ENCODE measurements at places on chromosomes 2 and 18.

DNA sequence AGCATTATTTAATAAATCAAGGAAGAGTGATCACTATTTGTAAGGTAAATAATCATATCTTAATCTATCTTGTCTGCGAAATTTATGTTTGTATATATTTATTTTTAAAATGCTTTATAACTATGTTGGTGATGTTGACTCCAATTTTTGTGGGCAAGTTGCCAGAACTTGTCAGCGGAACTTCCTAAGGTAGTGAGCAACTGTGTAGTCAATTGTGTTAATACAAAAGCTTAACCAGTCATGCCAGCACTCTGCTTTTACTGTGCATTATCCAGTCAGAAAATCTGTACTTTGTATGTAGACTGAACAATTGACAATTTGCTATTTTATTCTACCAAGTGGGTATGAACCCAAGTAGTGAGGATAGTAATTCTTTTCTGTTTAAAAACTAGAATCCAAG is 61.9 kb upstream of the RND3 start:
- no peak for DNase-seq

GRCh38 chr2:43034242-43034619 is 192.2 kb downstream of the ZFP36L2 start:
- DNase-seq = no peak

DNA sequence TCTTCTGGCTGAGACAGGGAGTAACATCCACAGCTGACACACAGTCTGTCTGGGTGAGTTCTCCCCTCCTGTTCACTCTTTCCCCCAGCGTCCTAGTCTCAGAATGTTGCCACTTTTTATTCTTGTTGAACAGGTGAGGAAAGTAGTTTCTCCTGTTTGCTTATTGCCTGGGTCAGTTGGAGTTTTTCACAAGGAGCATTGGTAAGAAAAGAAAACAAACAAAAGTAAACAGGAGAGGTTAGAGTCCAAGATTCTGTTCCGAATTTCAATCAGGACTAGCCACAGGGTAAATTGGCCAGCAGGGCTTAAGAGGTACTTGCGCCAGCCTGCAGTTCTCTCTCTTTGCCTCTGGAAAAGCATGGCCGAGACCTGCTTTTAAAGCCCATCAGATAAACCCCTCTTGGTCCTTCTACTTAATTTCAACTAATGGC is 255.0 kb upstream of the EPAS1 start:
- no peak for DNase-seq

- DNase-seq = no peak
Measured at GRCh38 chr2:138219961-138220360, 255.7 kb downstream of the HNMT start.

GRCh38 chr2:98805412-98806171 is 74.7 kb upstream of the MGAT4A start:
- DNase-seq = peak; percentile 67

- no peak for DNase-seq
Measured at GRCh38 chr2:17388798-17389197, 129.4 kb downstream of the RAD51AP2 start.

DNA sequence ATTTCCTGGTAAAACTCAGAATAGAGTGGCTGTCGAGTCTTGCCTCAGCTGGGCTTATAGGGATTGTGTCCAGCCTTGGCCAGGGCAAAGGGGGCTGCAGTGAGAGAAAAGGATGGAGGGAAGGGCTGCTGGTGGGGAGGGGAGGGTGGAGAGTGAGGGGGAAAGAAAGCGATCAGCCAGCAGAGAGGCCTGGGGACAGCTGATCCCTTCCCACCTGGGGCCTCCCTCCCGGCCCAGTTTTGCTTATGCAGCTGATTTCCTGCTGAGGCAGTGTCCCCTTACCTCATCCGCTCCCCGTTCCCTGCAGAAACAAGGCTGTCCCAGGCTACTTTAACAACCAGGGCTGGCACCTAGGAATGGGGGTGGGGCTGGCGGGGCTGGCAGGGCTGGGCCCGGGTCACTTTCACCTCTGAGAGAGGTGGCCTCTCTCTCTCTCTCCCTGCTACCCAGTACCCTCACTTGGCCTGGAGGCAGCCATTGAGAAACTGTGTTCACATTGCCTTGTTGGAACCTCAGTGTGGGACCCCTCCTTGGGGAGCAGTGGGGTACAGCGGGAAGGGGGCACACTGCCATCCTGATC is 12.2 kb upstream of the GMPPA start:
- no peak for DNase-seq

- peak; percentile 95 for DNase-seq
Measured at GRCh38 chr18:52287151-52287550, 52.8 kb upstream of the DCC start.

DNA sequence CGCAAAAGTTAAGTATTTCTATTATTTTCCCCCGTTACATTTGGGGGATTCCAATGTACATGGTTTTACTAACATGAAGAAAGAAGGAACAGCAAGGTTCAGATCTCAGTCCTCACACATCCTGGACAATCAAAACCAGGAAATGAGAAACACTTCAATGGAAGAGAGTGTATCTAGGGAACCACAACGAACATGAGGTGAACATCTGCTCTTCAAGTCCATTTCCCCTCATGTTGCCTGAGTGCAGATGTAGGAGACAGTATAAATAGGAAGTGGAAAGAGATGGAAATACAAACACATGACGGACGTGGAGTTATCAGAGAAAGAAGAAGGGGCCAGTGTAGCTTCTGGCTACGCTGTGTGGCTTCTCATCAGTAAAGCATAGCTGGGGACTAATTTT is 52.6 kb downstream of the CHN1 start:
- DNase-seq = no peak

DNA sequence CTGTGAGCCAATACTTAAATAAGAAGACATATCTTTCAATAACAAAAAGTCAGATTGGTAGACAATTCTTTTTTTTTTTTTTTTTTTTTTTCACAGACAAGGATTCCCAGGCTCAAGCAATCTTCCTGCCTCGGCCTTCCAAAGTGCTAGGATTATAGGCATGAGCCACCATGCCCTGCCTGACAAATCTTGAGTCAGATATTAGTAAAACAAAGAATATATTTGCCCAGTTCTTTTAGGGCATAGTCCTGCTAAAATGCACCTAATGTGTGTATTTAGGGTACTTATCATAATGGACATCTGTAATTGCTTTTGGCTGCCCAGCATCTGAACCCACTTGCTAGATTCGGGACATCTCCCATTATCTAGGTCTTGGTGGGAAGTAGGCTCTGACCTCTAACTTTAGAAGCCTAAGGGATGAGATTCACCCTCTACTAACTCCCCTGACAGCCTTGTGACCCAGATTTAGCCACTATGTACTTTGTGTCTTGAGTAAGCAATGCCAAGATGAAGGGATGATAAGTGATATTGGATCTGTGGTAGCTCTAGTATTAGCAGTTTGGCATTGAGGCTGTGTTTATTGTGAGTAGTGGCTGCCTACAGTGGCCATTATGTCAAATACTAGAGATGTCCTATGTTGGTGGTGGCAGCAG is 18.5 kb upstream of the PSME4 start:
- DNase-seq = no peak

DNA sequence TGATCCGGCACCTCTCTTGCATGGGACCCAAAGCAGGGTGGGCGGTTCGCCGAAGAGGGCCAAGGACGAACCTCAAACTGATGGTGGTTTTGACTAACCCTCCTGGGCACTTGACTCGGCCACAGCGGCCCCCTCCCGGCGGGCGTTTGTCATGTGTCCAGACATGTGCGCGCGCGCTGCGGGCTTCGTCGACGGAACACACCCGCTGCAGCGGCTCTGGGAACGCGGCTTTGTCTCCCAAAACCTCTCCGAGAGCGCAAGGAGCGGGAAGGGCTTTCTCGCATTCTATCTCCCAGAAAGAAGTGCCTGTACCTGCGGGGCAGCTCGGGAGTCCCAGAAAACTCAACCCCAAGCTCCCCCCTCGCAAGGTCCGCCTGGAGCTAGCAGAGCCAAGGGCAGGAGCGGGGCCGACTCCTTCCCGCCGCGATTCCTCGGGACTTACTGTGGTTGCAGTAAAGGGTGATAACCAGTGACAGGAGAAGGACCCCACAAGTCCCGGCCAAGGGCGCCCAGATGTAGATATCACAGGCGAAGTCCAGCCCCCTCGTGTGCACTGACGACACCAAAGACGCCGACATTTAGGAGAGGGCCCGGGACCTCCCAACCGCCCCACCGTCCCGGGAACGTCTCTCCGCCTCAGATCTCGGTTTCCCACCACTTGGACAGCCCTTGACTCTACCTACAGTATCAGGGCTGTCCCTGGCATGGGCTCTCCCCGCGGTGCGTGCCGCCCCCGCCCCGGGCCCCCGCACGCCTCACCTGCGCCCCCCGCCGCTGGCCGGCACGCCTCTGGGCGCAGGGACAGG is 1.6 kb downstream of the CD8A start:
- DNase-seq = peak; percentile 23

DNA sequence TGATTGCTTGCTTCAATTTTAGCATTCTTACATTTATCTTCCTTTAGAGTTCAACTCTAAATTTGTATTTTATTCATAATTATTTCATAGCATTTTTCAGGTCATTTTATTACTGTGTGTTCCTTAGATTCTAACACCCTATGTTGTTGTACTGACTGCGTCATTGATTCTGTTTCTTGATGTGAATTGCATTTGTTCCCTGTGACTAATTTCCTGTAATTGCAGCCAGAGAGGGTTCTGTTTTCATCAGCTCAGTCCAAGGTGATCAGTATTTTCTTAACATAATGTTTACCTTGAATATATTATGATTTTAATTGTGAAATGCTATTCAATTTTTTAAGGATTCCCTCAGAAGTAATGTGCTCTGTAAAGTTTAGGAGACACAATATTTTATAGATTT is 970.2 kb upstream of the PIK3C3 start:
- no peak for DNase-seq

DNA sequence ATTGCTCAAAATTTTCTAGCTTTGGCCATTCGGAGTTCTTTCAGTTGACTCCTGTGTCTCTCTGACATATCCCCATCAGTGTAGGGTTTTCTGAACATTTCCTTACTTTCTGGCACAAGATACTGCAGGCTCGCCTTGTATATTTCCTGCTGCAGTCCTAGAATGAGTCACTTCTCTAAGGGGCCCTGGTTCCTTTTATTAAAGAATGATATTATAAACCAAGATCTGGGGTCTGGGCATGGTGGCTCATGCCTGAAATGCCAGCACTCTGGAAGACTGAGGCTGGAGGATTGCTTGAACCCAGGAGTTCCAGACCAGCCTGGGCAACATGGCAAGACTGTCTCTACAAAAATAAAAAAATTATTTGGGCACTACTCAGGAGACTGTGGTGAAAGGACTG is 3.0 kb upstream of the RPL37A start:
- DNase-seq = no peak

- no peak for DNase-seq
Measured at GRCh38 chr2:133175926-133176325, 392.3 kb downstream of the NCKAP5 start.

- DNase-seq = peak; percentile 74
Measured at GRCh38 chr2:121501031-121501430, 29.6 kb upstream of the RNU4ATAC start.

DNA sequence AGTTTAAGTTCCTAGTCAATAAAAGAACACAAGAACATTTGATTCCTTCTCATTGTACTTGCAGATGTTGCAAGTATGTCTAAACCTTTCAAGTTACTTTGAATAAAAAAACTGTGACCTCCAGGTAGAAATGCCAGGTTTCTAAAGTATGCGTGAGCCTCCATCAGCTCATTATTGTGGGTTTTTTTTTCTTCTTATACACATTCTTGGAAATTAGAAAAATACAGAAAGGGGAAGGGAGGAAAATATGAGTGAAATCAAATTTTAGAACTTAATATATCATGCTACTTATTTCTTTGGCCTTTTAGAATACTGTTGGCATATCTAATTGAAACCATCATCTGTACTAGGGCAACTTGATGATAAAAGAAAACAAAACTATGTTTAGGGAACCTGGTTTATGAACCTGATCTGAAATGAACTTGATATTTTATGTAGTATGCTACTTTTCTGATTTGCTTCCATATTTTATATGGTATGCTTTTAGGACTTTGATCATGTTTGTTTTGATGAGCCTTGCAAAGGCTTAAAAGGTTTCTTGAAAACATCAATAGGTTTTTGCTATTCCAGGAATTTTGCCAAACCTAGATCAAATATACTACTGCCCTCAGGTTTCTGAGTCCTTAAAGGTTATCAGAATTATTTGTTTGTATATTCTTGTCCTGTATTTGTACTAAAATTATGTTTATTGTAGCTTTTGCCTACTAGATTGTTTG is 130.7 kb upstream of the MAP3K20 start:
- no peak for DNase-seq

DNA sequence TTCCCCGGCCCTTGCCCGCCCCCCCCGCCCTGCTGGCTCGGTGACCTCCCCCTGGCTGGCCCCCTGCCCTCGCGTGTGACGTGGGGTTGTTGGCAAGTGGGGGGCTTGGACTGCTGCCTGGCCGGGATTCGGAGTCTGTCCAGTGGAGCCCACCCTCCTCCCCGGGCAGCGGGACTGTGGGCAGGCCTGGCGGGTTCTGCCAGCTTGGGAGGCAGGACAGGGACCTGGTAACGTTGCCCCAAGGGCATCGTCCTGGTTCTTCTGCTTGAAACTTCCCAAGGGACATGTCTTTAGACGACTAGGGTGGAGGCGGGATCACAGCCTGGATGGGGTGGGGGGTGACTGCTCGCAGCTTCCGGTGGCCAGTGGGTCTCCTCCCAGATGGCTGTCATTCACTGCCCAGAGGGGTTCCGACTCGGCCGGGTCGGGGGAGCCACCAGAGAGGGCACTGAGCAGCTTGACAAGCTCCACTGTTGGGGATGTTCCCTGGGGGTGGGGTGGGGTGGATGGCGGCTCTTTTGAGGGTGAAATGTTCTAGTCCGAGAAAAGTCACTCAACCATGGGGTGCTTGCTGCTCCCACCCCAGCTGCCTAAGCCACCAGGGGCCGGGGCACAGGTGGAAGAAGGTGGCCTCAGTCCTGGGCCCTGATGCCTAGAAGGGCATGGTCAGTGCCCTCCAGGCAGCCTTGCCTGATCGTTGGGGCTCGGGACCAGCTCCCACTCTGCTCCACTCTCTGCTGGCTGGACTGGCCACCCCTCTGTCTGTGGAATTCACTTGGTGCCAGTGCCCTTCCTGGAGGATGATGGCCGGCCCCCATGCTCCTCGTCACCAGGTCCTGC is 4.3 kb upstream of the HS6ST1 start:
- DNase-seq = no peak

DNA sequence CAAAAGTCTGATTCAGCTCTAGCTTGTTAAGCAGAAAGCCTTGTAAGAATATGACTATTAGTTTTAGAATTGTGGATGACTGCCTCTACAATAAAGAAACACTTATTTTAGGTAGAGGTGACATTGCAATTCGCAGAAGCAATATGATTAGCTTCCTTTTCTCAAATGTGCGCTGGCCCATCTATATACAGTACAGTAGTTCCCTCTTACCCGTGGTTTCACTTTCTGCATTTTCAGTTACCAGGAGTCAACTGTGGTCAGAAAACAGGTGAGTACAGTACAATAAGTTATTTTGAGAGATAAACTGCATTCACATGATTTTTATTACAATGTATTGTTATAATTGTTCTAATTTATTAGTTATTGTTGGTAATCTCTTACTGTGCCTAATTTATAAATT is 405.1 kb downstream of the GPD2 start:
- no peak for DNase-seq

GRCh38 chr2:121071034-121071504 is 213.9 kb downstream of the TFCP2L1 start:
- peak; percentile 68 for DNase-seq

All from A673 (cell line).